GM19239 (cell line): ENCODE measurements at places on chromosomes 12 and 14.

GRCh38 chr12:119804011-119804641 lies 73.0 kb downstream of the CIT start:
- no peak for DNase-seq

DNA sequence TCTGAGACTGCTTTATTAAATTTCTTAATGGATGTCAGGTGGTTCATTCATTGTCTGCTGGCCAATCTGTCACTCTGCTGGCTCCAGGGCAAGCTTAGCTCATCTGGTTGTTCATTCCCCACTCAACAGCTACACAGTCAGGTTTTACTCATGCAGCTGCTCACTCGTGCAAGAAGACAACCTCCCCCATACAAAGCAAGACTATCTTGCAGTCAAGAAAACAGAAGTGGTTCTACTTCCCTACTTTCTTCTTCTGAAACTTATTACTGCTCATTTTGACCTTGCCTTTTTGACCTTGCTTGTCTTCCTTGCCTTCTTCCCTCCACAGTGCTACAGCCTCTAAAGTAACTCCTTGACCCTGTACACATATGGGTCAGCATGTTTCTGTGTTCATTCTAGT lies 277.9 kb downstream of the SSPN start:
- peak; percentile 48 for DNase-seq

DNA sequence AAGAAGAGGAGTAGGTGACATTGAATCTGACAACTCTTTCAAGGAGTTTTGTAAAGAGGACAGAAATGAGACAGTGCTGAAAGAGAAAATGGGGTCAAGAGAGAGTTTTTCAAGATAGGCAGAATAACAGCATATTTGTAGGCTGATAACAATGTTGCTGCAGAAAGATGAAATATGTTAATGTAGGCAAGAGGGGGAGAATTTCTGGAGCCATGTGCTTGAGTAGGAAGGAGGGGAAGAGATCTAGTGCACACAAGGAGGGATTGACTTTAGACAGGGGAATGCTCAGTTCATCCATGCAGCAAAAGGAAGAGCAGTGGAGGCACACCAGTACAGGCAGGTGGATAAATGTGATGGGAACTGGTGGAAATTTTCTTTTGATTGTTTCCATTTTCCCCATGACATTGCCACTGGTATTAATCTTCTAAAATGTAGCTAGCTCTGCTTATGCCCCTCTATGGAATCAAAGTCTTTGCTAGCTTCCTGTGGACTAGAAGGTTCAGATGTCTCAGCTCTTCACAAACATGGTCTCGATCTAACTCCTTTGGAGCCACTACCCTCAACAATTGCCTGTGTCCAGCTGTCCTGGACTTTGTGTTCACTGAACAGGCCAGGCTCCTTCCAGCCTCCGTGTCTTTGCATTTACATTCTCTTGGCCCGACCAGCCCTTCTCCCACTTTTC lies 9.1 kb downstream of the PROX2 start:
- no peak for DNase-seq

DNA sequence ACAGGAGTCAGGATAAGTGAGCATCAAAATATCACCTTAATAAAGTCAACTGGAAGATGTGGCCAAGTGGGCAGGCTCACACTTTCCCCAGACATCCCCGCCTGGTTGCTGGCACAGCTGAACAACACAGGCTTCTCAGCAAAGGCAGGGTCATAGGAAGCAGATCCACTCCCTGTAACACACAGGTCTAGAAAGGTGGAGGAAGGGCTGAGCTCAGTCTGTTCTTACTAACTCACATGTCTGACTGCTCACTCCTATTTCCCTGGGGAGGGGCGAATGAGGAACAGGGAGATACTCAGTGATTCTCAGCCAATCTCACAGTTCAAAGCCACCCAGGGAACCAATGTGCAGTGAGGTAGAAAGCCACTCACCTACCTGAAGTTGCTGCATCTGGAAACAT lies 45.0 kb upstream of the AMN1 start:
- DNase-seq = no peak

DNA sequence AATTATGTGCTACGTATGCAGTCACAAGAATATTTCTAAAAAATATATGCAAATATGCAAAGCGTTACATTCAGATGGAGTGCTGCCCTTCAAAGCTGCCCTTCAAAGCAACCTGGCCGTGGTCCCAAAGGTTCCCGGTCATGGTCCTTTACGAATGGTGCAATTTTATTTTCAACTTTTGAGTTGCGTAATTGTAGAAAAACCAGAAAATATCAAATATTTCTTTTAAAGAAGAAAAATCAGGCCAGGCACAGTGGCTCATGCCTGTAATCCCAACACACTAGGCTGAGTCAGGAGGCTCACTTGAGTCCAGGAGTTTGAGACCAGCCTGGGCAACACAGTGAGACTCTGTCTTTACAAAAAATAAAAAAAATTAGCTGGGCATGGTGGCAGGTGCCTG lies 21.4 kb downstream of the CLSTN3 start:
- DNase-seq = no peak

- no peak for DNase-seq
These were observed 63.8 kb upstream of the PLEKHG7 start for GRCh38 chr12:92639017-92639416.

- DNase-seq = peak; percentile 75
These were observed at the start of gene HDAC7 for GRCh38 chr12:47819896-47820630. HDAC7 (minus strand) TSS chr12:47819903; CDS start chr12:47819785, 118 bp downstream.

- no peak for DNase-seq
These were observed 15.9 kb downstream of the NCOR2 start for GRCh38 chr12:124551268-124552144.

- DNase-seq = no peak
These were observed 3.1 kb downstream of the C12orf57 start for GRCh38 chr12:6946920-6947374.

DNA sequence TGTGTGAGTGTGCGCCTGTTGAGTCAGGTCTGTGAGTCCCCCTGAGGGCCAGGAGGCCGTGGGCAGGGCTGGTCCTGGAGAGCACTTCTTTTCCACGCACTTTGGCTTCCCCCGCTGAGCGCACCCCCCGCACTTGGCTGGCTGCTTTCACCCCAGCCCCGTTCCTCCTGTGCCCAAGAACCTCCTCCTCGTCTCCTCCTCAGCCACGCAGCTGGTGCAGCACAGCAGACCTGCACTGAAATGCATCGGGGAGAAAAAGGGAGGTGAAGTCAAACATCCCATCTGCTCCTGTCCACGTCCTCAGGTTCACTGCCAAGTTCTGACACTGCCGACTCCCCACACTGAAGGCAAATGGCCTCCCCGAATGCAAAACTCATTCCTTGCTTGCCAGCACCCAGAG lies 362.7 kb upstream of the SFSWAP start:
- no peak for DNase-seq

DNA sequence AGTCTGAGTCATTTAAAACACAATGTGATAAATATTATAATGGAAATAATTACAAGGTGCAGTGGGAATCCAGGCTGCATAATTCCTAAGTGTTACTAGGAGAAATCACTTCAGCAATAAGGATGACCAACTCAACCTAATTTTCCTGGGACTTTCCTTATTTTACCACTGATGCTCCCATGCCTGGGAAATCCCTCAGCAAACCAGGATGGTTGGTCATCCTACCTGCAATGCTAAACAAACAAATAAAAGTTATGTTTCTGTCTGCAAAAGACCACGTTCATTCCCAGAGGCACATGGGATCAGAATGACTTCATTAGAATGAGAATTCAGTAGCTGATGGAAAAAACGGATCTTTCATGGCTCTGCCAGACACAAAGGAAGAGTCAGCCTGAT lies 130.8 kb upstream of the RAP1B start:
- no peak for DNase-seq

GRCh38 chr12:122651520-122652224 lies 51.5 kb downstream of the HCAR2 start:
- DNase-seq = no peak

DNA sequence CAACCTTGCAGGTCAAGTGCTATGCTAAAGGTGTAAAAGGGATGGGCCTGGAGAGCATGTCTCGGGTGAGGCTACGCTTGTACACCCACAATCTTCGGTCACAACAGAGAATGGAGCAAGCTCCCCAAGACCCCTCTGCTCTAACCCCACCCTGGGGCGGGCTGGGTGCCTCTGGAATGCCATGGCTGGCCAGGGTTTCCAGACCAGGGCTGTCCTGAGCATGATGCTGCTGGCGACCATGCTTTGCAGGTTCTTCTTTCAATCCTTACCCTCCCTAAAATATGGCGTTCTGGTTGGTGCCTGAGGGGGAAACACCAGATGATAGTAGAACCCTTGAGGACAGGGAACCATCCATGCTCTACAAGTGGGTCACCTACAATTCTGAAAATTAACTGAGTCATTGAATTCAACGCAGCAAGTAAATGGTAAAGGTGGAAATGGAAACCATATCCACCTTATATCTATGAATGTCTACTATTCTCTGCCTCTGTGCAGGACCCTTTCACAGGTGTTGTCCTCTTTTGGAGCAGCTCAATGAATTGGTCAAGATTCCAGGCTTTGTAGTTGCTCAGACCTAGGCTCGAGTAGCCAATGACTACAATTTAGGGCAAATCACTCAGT lies 111.6 kb upstream of the EGLN3 start:
- no peak for DNase-seq

DNA sequence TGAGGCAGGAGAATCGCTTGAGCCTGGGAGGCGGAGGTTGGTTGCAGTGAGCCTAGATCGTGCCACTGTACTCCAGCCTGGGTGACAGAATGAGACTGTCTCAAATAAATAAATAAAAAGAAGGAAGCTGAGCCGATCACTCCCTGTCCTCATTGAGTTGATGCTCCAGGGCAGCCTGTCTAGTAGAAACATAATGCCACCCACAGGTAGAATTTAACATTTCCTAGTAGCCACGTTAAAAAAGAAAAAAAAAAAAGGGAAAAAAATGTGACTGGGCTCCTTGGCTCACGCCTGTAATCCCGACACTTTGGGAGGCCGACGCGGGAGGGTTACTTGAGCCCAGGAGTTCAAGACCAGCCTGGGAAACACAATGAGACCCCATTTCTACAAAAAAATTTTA lies 135.7 kb downstream of the SCARB1 start:
- DNase-seq = no peak

- no peak for DNase-seq
These were observed 125.4 kb downstream of the LRIG3 start for GRCh38 chr12:58794859-58795258.

DNA sequence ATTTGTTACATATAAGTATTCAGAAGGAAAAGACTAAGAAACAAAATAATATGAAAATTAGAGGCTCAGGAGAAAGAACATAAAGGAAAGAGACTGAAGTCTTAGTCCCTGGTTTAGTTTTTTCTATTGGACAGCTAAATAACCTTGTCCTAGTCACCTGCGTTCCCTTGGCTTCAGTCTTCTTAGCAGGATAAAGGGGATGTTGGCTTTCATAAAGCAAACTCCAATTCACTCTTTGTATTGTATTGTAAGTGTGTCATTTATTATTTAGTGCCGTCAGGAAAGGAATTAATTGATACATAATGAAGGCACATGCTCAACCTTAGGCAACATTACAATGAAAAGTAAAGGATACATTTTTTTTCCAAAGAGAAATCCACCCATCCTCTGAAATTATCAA lies 190.3 kb upstream of the PPFIA2 start:
- no peak for DNase-seq
